Caki2 (cell line): ENCODE measurements at places on chromosomes 2 and 18. TPM values are rescaled to one million over a fixed set of nuclear protein-coding genes. Genes with fewer than 3 reads are reported as not detected.
A peak's percentile ranks its signal among the peaks of the same experiment; 100 is the strongest.

GRCh38 chr2:113273981-113274380 lies 4.7 kb downstream of the PAX8 start:
- no peak for DNase-seq

GRCh38 chr2:60706021-60706420 lies 50.0 kb upstream of the PAPOLG start:
- no peak for DNase-seq

DNA sequence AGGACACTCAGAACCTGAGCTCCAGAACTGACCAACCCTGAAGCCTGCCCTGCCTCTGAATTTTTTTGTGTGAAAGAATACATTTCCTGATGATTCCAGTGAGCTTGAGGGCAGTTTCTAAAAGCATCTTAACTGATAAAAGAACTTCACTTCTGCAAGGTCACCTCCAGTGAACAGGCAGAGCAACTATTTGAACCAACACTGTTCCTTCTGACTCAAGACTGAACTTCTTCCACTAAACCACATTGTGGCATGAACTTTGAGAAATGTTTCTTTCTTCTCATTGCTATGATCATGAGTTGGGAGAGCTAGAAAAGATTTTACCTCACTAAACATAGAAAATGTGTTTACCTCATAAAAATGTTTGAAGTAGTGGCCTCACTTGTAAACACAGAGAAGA lies 83.8 kb upstream of the SERTAD2 start:
- no peak for DNase-seq

DNA sequence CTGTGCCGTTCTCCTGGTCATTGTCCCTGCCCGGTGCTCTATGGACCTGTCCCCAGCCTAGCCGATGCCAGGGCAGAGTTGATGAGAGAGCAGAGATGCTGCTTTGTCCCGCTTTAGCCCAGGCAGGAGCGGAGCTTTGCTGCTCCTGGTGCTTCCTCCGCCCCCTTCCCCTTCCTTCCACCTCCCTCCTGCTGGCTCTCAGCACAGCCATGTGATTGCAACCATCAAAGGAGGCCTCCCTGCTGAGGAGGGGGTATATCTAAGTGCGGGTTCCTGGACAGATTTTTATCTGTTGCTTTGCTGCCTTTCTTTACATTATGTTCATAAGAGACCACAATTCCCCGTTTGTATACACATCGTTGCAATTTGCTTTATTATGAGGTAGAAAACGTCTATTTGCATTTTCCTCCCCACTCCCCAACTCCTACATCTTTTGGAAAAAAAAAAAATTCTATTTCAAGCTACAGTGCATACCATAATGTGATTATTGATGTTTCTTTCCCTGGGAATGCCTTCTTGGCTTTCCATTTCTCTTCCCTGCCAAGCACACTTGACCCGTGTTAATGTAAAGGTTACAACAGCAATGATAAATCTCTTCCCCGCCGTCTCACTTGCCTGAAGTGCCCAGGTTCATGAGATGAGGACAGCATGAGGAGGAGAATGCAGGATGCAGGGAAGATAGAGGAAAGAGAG lies 25.4 kb downstream of the ALPK2 start:
- DNase-seq, result peak; percentile 78

- DNase-seq, result no peak
Observed at GRCh38 chr2:237438080-237438940, 24.3 kb upstream of the COL6A3 start.

GRCh38 chr2:169464882-169465281 lies 14.4 kb upstream of the BBS5 start:
- DNase-seq, result no peak

DNA sequence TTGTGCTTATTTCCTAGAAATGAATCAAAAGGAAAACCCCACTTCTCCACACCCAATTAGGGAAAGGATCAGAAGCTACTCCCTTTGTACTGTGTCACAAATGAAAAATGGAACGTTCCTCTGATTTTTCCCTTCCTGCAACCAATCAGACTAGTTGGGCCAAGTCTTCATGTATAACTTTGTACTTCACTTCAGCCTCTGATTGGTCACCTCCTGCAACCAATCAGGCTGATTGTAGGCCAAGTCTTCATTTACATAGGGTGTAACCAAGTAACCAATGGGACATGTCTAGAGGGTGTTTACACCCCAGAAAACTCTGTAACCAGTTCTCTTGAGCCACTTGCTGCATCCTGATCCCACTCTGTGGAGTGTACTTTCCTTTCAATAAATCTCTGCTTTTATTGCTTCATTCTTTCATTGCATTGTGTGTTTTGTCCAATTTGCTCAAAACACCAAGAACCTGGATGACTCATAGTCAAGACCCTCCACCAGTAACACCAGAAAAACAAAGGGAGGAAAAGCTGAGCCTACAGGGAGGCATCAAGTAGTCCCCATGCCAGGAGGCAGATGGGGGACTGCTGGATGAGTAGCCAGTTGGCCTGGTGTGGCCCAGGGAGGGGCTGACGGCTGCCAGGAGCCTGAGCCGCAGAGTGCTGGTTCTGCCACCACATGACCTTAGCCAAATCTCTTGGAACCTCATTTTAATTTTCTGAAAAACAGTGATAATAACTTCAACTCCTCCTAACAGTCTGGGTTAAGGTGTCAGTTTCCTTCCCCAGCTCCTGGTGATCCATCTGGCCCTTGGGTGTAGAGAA lies 46.1 kb downstream of the SOWAHC start:
- DNase-seq, result peak; percentile 54

DNA sequence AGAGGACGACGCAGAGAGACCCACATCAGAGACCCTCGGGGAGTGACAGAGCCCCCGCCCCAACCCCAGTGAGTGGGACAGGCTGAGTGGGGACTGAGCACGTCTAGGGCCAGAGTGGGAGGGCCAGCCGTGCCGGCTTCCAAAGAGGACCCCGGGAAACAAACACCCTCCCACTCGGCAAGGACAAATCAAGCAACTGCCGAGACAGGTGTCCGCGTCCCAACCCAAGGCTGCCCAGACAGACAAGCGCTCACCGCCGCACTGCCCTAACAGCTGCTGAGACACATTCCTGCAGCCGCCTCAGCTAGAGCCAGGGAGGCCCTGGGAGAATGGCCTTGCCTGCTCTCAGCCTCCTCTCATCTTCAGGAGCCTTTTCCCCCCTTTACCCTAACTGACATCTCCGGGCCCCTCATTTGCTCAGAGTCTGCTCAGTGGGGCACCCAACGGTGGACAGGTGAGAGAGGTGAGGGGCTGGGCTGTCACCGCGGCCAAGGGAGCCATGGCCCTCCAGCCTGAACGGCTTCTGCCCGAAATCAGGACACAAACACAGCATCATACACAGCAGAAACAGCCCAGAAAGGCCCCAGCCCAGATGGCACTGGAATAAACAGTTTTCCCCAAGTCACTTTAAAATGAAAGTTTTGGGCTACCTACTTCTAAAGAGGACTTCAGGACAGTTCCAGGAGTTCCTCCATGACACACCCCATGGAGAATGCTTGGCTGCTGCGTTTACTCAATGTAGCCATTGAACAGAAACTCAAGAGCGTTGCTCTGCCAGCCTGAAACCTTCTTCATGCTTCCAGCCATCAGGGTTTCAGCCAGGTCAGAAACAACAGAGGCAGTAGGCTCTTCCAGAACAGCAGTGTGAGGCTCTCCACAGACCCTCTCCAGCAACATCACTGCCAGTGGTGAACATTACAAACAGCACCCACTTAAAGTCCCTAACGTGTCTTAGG lies 23.6 kb downstream of the SLC66A2 start:
- DNase-seq, result no peak

The TRPM8 gene
- 0.37 TPM in 1 of 2 replicates, not detected in the other for total RNA-seq

The APOB gene
- not detected in 2 replicates for total RNA-seq
